Suppressor macrophage treated with lipopolysaccharide for 4 hours (primary cell): ENCODE measurements at places on chromosomes 5 and 9.

GRCh38 chr9:89038382-89039103 lies 47.3 kb downstream of the S1PR3 start:
- DNase-seq = peak; percentile 37

DNA sequence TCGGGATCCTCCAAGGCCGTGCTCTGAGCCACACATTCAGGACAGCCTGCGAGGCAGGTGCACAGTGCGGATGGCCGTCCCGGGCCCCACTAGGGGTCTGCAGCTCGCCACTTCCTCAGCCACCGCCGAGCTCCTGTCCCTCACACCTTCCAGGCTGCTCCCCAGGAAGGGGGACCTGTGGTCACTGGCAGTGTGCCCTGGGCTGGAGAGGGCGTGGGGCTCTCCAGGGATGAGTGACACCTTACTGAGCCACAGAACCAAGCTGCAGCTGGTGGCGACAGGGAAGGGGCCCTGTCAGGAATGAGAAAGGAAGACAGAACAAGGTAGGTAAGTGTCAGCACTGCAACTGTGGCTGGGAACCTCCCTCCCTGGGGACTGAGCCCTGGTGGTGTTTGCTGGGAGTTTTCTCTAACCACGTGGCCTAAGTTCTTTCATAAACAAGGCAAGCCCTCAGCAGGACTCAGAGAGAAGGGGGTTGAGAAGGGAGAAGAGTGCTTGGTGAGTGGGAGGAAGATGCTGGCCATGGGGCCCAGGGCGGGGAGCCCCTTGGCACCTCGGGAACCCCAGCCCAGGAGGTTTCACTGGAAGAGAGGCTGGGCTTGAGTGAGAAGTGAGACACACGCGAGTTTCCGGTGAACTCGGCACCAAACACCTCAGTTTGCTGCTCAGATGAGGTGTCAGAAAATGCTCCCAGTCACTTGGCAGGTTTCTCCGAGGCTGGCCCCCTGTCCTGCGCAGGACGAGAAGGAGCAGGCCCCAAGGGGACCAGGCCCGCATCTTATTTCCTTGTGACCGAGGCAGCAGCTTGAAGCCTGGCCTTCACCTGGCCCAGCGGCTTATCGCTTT lies 5.2 kb downstream of the IL13 start:
- DNase-seq = no peak

GRCh38 chr9:87686520-87687090 lies 39.3 kb upstream of the CTSL start:
- DNase-seq = no peak

GRCh38 chr9:91734371-91734981 lies 215.6 kb downstream of the ROR2 start:
- DNase-seq = peak; percentile 65

DNA sequence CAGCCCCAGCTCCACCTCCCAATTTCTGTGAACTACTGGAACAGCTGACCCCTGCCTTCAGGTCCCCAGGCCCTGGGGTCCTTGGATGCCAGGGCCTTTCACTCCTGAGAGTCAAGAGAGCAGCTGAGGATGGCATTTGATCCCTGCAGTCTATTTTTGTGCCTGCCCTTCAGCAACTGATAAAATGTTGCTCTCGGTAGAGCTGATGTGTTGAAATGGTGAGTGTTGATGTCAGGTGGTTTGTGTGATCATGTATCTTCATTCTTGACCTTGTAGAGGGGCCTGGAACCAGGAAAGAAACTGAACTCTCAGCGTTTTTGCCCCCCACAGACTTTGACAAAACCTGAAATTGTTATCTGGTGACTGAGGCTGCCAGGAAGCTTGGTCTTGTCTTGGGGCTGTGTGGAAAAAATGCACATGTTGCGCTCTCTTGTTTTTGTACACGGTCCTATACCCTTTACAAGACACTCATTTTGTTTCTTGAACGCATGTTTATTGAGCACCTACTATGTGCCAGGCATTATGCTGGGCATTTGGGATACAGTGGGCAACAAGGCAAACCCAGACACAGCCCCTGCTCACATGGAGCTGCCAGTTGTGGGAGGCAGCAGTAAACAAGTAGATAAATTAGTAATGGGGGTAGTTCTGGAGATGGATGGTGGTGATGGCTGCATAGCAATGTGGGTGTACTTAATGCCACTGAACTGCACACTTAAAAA lies 78.3 kb downstream of the PPARGC1B start:
- DNase-seq = peak; percentile 32

DNA sequence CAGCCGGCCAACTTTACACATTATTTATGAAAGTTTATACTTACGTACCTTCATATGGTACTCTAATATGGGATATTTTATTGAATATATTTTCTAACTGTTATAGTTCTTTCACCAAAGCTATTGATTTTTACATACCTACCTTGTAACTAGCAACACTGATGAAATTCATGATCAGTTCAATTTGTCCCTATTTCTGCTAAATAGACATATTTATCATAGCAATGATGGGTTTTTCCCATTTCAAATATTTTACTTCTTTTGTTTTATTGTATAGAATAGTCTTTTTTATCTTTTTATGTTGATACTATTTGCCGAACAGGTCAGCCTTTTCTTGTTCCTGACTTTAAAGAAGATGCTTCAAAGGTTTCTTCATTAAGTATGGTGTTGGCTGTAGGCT lies 59.0 kb upstream of the CTNND2 start:
- DNase-seq = no peak

GRCh38 chr9:7154003-7154619 lies 396.3 kb downstream of the KDM4C start:
- no peak for DNase-seq

GRCh38 chr5:170334626-170335025 lies 37.0 kb upstream of the LCP2 start:
- no peak for DNase-seq

- no peak for DNase-seq
These were observed 38.6 kb upstream of the OLFM1 start for GRCh38 chr9:135048758-135049444.

- DNase-seq = no peak
These were observed 48.3 kb downstream of the TMEFF1 start for GRCh38 chr9:100521282-100521681.

DNA sequence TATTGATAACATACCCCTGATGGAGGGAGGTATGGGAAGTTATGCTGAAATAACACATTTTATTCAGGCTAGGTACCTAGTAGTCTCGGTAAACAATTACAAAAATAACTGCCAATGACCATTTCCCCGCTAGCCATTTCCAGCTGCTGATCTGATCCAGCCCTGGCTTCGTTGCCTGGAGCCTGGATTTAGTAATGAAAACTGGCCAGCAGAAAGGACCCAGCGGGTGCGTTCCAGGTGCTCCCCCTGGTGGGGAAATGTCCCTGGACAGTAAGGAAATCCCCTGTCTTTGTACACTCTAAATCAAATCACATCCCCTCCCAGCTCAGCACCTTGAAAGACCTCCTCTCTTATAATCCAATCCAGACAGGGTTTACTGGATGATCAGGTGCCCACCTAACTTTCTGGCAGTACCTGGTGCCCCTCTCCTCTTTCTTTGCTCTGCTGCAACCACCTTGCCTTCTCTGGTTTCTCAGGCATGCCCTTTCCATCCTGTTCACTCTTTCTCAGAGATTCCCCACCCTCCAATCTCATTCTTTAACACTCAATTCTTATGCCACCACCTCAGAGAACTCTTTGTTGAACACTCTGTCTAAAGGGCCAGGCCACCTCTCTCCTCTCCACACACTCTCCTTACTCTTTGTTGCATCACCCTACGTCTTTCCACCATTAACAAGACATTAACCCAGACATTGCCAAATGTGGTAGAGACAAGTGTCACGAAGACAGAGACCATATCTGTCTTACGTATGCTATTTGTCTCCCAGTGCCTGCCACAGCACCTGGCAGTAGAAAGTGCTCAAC lies 50.1 kb upstream of the SMAD5 start:
- peak; percentile 70 for DNase-seq

- no peak for DNase-seq
These were observed 1530.6 kb upstream of the CDH6 start for GRCh38 chr5:29662876-29663275.

- DNase-seq = peak; percentile 83
These were observed 48.7 kb upstream of the C5orf47 start for GRCh38 chr5:173940269-173940668.

GRCh38 chr5:75012748-75013147 lies 39.6 kb downstream of the GCNT4 start:
- DNase-seq = no peak

DNA sequence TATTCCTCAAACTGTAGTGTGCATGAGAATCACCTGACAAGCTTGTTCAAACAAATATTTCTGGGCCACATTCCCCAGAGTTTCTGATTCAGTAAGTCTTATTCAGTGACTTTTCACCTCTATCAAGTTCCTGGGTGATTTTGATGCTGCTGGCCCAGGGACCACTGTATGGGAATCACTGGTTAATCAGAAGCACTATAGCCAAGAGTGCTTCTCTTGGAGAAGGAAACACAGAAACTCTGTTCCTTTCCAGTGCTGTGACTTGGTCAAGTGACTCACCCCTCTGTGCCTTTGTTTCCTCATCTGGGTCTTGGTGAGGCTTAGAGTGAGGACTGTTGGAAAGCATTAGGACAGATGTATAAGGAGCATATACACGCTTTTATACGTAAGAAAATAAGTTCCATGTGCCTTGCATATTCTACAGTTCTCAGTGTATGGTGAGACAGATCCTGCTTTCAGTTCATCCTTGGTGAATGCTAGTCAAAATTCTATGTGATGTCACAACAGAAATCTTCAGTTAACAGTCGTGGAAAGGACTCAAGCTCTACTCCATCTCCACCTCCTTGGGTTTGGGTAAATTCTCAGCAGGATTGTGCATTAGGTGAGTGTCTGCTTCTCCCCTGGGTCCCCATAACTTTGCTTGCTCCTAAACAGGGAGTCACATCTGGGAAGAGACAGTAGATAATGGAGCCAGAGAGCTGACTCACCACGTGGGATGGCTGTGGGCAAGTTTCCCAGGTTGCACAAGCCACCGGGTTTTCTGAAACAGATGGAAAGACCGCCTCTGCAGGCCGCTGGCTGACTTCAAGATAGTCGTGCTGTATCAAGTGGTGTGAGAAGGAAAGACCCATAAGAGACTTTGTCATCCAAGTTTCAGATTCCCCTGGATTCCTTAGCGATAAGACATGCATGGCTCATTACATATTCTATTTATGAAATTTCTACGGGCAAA lies 117.0 kb downstream of the NXNL2 start:
- DNase-seq = peak; percentile 68

DNA sequence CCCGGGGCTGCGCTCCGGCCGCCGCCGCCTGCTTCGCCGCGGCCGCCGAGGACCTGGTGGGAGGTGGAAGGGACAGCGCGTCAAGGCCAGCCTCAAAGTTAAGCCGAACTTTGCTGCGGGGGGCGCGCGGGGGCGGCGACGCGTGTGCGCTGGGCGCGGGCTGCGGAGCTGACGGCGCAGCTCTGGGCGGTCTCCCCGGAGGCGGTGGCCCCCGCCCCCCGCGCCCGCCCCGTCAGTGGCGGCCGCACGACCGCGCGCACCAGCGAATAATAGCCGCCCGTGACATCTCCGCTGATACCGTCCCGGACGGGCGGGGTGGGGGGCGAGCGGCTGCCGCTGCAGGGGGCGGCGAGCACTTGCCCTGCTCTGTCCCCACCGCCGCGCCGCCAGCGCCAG lies 579 bp upstream of the FAM78A start:
- peak; percentile 39 for DNase-seq

DNA sequence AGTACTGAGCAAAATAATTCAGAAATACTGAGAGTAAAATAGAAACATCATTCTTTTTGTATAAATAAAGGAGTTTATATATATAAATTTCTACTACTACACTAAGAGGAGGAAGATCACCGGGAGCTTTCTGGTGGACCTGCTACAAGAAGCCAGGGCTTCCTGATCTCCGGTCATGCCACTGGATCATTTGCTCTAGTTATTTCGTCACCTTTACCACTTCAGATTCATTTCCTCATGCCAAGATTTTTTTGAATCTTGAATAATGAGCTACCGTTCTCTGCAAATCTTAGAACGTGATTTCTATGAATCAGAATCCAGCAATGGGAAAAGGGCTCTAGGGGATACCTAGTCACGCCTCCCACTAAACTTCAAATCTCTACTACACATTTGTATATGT lies 51.9 kb upstream of the TBC1D9B start:
- peak; percentile 84 for DNase-seq

- peak; percentile 79 for DNase-seq
These were observed 2.7 kb downstream of the PTGER4 start for GRCh38 chr5:40682154-40683017.

- peak; percentile 49 for DNase-seq
These were observed 8.7 kb upstream of the NDUFB6 start for GRCh38 chr9:32581512-32582143.

GRCh38 chr5:126233256-126233655 lies 190.0 kb upstream of the GRAMD2B start:
- DNase-seq = no peak

DNA sequence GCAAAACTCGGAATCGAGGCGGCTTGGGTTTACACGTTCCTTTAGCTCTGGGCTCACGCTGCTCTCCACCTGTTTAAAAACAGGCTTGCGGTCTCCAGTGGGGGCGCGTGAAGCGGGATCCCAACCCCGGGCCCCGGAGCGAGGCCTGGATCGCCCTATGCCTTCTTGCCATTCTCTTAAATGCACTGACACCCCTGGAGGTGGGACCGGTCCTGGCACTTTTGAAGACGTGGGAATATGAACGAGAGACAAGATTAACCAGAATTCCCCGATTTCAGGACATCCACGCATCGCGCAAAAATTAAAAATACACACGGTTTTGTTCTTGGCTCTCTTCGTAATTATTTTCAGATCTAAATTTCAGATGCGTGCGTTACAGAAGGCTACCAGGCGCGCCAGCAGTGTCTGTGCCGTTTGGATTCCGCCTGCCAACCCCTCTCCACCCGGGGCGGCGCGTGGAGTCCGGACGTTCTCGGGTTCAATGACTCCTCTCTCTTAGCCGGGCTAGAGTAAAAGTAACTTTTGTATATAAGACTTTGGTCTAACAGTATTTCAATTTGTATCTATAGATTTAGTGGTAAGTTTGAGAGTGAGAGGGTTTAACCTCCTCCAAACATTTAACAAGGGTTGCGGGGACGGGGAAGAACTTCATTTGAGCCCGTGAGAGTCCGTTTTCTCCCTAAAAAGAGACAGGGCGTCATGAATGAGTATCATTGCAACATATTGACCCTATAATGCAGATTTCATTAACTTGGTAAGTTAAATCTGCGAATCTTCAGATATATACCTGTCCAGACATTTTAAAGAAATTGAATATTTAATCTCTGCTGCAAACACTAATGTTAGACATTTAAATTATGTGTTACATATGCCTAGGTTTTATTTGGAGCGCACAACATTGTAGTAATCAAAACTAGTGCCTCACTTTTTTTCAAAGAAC lies 3.8 kb downstream of the FOXD1 start:
- DNase-seq = no peak

- DNase-seq = peak; percentile 12
These were observed 408.2 kb upstream of the PRR16 start for GRCh38 chr5:120055858-120056257.

- DNase-seq = no peak
These were observed 273.3 kb upstream of the CCNH start for GRCh38 chr5:87686018-87686417.

DNA sequence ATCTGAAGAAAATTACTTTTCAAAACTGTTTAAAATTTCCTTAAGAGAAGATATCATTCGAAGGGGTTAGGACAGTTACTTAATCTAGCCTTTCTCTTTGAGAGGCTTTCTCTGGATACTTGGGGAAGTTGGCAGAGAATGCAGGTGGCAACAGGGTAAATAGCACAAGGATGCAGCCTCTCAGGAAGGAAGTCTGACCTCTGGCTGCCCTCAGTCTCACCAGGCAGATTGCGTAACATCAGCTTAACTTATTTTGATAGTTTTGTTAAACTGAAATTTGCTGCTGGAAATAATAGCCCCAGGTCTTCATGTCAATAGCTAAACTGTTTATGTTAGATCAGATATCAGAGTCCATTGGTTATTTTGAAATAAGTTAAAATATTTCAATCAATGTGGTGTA lies 20.4 kb downstream of the CCDC192 start:
- DNase-seq = peak; percentile 23

GRCh38 chr5:153080940-153081339 lies 409.5 kb upstream of the GRIA1 start:
- DNase-seq = no peak
